Activated T-cell treated with anti-CD3 and anti-CD28 coated beads, Interleukin-2, amount 50 U/mL, for 48 hours (primary cell): ENCODE measurements at places on chromosomes 12 and 14.

- no peak for DNase-seq
Measured at GRCh38 chr14:43503508-43503907, 1003.6 kb downstream of the FSCB start.

DNA sequence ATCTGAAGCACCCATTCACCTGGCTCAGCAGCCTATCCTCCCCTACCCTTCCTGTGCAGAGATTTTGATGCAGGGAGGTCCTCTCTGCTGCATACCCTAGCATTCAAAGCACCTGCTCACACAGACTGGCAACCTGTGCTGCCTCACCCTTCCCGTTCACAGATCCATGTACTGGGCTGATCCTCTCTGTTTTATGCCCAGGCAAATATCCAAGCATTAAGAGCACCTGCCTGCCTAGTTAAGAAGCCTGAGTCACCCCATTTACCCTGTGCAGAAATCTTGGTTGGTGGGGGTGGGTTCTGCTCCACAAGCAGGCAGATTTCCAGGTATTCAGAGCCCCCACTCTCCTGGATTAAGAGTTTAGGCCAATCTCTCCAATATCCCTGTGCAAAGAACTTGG is 8.4 kb downstream of the TAS2R13 start:
- no peak for DNase-seq

- no peak for DNase-seq
Measured at GRCh38 chr12:114695305-114695592, 11.3 kb upstream of the TBX3 start.

DNA sequence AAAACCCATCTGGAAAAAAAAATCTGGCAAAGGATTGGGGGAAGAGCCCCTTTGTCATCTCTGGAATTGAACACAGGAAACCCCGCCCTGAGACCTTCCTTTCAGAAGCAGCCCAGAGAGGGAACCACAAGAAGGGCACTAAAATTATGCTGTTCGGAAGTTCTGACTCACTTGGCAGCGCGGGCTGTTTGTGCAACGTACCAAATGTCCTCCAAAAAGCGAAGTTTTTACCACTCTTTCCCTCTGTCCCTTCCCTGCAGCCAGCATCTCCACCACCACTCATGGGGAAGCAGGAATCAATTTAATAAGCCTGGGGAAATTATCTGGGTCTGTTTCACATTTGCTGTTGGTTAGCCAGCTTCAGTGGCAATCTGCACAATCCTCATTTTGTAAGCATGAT is 3.2 kb upstream of the SYNE3 start:
- peak; percentile 80 for DNase-seq

DNA sequence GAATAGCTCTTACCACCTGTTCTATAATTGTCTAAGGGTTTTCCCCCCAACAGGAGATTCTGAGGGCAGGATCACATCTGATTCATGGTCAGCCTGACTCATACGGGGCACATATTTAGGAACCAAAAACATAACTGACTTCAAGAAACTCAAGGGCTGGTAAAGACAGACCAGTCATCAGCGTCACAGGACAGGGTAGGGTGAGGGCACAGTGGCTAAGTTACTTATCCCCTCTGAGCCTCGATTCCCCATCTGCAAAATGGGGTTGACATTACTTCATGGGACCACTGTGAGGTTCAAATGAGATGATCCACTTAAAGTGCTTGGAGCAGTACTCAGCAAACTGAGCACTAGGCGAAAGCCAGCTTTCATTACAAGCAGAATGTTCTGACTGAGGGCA is 606 bp downstream of the CINP start:
- peak; percentile 69 for DNase-seq

DNA sequence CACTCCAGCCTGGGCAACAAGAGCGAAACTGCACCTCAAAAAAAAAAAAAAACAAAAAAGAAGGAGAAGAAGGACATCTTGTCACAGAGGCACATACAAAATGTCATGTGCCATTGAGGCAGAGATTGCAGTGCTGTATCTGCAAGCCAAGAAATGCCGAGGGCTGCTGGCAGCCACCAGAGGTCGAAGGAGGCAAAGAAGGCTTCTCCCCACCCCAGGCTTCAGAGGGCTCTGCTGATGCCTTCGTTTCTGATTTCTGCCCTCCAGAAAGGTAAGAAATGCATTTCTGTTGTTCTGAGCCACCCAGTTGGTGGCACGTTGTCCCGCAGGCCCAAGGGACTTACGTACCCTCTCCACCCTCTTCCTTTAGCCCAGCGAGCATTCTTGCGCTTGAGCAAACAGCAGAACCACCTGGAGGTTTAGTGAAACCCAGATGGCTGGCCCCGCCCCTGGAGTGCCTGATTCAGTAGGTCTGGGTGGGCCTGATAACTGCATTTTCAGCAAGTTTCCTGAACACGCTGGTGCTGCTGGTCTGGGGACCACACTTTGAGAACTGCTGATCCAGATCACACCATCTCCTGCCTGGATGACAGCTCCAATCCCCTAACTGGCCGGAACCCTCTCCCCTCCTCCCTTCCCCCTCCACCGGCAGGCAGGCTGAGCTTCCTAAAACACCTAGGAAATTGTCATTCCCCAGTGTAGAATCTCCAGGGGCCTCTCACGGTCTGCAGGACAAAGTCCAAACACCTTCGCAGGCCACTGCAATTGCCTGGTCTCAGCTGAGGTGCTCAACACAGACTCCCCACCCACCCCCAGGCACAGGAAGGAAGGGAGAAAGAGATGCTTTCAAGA is 21.1 kb upstream of the SCARB1 start:
- DNase-seq: no peak

DNA sequence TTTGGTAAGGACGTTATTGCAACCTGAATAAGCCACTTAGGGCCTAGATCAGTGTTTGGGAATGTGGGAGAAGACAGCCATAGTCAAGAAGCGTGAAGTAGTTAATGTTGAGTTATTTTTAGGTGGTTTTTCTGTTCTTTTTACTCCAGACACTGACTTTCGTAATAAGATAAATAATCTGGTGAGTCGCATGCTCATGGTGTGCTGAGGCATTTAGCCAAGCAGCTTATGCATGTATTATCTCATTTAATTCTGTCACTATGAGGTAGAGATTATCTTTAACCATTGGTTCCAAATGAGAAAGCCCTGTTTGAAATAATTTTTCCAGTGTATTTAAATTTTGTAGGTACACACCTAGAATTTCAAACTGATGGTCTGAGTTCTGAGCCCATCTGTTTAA is 67.3 kb downstream of the RCOR1 start:
- DNase-seq: no peak

- DNase-seq: no peak
Measured at GRCh38 chr14:89455412-89455811, 38.4 kb upstream of the FOXN3 start.

DNA sequence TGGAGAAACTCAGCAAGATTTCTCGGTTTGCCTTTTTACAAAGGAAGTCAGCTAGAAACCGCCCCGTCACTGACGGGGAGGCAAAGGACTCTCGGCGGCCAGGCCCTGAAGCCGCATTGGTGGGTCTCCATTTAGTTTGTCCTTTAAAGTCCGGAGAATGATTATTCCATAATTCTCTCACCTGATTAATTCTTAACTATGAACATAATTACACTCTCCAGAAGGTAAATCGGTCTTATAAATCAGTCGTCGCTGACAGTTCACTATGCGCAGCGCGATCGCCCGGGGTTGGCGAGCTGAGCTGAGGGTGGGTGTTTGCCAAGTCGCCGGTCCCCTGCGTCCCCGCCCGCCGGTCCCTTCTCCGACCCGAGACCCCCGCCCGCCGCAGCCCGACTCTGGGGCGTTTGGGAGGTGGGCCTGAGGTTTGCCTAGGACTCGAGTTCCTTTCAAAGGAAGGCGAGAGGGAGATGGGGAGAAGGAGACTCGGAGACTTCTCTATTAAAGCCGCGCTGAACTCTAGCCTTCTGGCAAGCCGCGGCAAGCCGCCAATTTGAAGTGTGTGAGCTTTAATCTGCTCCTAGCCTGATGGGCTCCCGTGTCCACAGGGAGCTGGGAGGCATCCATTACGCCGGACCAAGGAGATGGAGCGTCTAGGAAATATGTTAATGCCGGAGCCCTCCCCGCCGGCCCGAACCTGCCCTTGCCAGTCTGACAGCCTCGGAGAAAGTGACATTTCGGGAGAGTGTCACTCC is 392.9 kb downstream of the NOVA1 start:
- DNase-seq: no peak

DNA sequence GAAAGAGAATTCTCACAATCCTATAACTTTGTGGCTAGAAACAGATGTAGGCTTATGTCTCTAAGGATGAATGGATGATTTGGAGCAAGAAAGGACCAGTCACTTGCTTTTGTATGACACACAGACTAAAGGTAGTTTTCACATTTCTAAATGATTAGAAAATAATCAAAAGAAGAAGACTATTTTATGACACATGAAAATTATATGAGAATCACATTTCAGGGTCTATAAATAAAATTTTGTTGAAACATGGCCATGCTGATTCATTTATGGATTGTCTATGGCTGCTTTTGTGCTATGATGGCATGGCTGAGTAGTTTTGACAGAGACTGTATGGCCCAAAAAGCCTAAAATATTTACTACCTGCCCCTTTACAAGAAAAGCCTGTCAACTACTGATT is 49.4 kb upstream of the FRMD6 start:
- DNase-seq: no peak

- peak; percentile 47 for DNase-seq
Measured at GRCh38 chr12:120006258-120006975, 17.4 kb downstream of the BICDL1 start.

- DNase-seq: no peak
Measured at GRCh38 chr14:62626416-62626815, 418.8 kb downstream of the KCNH5 start.

- no peak for DNase-seq
Measured at GRCh38 chr12:114984634-114985061, 300.7 kb upstream of the TBX3 start.
